HTR-8/SVneo (cell line): ENCODE measurements at places on chromosomes 1 and 21.

DNA sequence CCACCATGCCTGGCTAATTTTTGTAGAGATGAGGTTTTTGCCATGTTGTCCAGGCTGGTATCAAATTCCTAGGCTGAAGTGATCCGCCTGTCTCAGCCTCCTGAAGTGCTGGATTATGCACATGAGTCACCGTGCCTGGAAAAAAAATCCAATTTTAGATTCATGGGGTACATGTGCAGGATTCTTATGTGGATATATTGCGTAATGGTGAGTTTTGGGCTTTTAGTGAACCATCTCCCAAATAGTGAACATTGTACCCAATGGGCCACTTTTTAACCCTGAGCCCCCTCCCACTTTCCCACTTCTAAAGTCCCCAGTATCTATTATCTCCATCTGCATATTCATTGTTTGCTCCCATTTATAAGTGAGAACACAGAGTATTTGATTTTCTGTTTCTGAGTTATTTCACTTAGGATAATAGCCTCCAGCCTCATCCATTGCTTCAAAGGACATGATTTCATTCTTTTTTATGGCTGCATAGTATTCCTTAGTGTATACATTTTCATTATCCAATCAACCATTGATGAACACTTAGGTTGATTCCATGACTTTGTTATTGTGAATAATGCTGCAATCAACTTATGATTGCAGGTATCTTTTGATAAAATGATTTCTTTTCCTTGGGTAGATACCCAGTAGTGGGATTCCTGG, 104.4 kb downstream of the MAP3K21 start:
- no peak for DNase-seq

GRCh38 chr21:36321325-36322082, 1.5 kb downstream of the MORC3 start:
- no peak for DNase-seq

DNA sequence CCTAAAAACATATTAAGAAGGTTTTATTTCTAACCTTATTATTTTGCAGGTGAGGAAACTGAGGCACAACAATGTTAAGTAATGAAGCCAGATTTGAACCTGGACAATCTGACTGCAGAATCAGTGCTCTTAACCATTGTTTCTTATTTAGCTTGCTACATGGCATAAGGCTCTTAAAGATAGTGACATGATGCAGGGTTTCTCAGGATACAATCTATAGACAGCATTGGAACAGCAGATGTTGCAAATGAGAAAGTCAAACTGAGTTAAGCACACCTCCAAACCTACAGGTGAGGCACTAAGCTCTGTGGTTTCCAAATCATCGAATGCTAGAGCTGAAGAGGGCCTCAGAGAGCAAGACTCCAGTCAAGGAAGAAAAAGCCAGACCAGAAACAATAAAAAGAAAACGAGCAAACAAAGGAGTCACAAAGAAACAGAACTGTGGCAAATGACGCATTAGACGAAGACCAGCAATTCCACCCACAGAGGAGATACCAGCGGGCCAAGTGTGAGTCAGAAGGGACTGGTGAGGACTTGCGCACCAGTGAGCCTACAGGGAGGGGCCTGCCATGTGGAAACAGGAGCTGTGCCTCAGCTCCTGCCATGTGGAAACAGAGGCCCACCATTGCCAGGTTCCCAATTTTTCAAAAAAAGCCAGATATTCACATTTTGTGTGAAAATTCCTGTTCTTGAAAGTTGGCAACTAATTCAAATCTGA, 14.4 kb downstream of the CD58 start:
- no peak for DNase-seq

DNA sequence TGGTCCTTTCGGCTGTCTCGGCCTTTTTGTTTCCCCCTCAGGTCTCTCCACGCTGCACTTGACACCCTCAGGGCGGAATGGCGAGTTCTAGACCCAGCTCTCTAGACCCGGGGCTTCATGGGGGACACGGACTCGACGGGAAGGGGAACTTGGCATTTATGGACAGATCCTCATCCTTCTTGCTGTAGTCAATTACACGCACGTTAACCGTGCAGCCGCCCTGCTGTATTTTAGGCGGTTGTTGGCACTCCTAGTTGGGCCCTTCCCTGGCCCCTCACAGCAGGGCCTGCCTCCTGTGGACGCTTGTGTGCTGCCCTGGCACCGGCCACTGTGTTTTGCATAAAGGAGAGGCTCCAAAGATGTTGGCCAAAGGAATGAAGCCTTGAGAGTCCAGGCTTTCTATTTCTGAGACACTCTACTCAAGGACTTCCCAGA, 558 bp upstream of the BTG3 start:
- no peak for DNase-seq

GRCh38 chr1:167418391-167418790, 99.9 kb downstream of the CD247 start:
- DNase-seq = no peak

DNA sequence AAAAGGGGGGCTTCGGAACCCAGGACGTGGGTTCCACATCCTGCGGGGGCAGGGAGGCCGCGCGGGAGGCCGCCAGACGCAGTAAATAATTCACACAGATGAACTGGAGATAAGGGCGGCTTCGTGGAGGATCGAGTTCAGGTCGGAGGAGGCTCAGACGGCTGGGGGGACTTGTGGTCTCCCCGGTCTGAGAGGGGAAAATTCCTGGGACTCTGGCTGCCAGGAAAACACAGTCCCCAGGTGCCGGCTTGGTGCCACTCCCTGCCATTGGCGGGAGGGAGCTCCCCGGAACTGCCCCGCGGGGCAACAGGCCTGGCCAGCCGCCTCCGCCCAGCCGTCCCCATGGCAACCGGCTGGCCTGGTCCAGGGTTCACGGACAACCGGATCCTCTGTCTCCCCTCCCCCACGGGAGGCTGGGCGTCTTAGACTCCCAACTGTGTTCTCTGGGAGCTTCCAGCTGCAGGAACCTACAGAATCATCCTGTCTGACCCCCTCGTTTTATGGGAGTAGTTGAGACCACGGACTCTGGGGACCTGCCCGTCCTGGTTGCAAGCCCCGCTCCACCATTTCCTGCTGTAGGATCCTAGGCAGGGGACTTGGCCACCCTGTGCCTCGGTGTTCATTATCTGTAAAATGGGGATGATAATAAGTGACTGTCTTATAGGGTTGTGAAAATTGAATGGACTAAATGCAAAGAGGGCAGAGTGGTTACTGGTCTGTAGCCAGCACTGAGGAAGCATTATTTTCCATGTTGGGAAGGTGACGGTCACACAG, 9.6 kb downstream of the CAMK2N1 start:
- no peak for DNase-seq

GRCh38 chr1:174726167-174726879, 273.4 kb upstream of the CACYBP start:
- no peak for DNase-seq

GRCh38 chr1:147842578-147842977, 60.0 kb upstream of the GJA8 start:
- no peak for DNase-seq

DNA sequence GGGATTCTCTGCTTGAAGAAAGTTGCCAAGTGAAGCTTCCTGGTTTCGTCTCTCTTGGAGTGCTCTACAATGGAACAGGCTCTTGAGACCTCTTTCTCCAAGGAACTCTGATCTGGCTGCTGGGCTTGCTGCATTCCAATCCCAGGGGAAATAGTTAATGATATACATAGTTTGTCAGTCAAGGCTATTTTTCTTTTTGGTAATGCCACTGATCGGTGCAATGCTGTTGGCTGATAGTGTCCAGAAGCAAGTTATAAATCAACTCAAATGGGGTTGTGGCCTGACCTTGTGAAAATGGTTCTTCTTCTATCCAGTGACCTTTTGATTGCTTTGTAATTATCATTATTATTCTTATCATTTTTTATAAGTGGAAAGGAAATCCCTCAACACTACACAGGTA, 48.4 kb upstream of the TNFSF18 start:
- DNase-seq = no peak
